ENCODE measurements at places on chromosomes 1 and 21.

DNA sequence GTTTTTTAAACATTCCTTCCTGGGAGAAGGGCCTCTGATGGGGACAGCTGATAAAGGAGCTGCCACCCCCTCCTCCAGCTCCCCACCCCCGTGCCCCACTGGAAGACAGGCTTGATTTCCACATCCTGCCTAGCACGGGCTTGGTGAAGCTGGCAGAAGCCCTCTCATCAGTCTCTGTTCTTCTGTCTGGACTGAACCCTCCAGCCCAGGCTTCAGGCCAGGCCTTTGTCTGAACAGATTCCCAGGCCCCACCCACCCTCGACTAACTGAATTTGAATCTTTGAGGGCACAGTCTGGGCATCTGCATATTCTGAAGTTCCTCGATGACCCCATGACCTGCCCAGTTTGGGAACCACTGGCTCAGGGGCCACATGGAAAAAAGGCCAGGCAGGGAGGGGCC is 75.3 kb downstream of the CD58 start:
- DNase-seq = no peak

DNA sequence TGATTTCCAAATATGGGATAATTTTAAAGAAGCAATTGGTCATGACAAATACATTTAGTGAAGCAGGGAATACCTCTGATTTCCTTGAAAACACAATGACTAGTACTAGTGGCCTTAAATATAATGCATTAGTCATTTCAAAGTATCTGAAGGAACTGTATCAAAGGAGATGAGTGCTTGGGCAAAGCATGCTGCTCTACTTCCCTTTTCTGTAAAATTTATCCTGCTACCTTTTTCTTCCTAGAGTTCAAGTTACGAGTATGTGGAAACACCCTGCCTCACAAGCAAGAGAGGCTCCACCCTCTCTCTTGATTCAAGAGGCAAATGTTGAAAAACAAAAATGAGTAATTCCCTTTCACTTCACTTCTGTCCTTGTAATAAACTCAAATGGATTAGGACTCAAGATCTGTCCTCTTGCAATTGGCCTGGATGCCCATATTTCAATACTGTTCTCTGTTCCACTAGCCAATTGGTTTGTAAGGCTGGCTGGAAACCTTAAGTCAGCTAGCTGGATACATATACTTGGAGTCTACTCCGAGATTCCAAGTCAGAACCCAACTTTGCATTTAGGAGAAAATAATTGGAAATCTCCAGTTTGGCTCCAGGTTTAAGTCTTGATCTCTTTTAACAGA is 92.5 kb downstream of the CDC42BPA start:
- DNase-seq = no peak

DNA sequence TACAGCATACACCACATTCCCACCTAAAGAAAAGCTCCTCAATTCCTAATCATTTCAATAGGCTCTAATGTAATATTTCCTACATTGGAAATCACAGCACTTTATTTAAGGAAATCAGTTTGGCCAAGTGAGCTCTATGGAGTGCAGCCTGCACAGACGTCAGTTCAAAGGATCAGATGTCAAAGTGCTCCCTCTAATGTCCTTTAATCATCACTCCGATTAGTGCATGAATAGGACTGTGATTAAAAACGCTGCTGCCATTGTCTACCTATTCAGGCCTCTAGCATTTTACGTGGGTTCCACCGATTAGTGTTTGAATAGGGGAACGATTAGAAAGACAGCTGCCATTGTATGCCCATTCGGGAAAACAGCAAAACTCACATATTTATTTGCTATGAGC is 50.2 kb downstream of the DPYD start:
- no peak for DNase-seq

DNA sequence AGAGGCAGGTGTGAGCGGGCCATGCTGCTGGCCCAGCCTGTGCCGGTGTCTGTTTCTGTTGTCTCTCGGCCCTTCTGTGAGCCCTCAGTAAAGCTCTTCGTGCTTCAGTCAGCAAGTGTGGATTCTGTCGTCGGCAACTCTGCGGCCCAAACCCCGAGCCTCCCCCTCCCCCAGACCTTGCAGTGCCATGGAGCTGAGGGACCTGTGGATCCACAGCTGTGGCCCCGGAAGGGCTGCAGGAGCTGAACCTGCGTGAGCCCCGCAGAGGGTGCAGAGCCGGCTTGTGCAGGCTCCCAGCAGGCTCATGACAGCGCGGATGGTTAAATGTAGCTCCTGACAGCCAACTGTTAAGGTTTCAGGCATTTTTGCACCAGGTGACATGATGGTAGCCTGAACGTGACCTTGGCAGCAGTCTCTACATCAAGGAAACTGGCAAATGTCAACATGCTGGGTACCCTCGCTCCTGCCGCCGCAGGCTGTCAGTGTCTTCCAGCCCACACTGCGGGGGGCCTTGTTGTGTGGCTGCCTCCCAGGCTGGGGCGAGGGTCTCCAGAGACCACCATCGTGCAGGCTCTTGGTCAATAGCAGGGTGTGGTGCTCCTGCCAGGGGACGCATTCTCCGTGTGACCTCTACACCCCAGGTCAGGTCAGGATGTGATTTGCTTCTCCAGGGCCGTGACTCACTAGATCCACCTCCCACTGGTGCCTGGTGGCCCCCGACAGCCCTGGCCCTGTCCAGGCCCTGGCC is 7.0 kb downstream of the LRRC3 start:
- DNase-seq = no peak

- no peak for DNase-seq
These were observed 857 bp upstream of the AK5 start for GRCh38 chr1:77280962-77281361.

GRCh38 chr1:234111458-234112142 is 207.1 kb downstream of the SLC35F3 start:
- peak; percentile 18 for DNase-seq

DNA sequence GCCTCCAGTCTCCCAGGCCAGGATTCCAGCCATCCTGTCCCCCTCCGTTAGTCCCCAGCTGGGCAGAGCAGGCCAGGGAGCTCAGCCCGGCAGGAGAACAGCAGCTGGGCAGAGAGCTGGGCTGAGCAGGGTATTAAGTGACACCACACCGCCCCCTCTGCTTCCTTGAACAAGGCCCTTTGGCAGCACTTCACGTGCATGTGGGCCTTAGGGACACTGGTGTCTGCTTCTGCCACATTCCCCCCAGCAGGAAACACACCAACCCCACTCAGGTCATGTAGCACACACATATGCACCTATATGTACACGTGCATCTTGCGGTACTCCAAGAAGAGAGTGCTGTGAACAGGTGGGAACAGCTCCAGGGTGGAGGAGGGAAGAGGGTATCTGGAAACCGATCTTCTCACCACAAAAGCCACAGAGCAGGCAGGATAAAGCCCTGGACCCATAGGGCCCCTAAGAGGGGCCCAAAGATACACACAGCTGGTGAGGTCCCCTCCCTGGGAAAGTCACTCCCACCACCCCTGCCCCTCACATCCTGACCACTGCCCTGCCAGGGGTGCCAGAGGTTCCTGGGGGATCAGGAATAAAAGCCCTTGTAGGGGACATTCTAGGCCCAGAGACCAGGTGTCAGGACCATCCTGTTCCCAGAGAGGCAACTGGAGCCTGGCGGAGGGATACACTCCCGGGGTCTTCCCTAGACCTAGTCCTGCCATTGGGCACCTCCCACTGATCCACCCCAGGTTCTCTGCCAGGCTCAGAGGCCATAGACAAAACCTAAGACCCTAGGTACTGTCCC is 4.5 kb downstream of the EPHA2 start:
- peak; percentile 4 for DNase-seq

GRCh38 chr1:20371411-20371810 is 80.7 kb downstream of the VWA5B1 start:
- no peak for DNase-seq

GRCh38 chr1:168372307-168372706 is 91.6 kb downstream of the TBX19 start:
- no peak for DNase-seq

DNA sequence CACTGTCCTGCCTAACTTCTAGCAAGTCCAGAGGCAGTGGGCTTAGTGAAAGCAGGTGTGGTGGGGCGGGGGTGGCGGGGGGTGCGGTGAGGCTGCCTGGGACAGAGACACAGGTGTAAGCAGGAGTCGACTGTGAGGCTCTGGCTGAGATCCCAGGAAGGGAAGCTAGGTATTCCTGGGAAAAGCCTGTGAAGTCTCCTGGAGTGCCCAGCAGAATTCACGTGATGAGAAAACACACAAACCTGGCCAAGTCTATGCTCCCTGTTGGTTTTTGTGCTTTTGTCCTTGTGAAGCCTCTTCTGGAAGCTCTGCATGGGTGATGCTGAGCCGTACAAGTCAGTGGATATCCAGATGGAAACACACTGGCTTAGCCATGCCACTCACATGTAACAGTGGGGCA is 5.3 kb downstream of the GALNT2 start:
- no peak for DNase-seq

GRCh38 chr1:39453603-39454002 is 37.8 kb upstream of the BMP8A start:
- DNase-seq = no peak

- no peak for DNase-seq
These were observed 3.1 kb upstream of the NCF2 start for GRCh38 chr1:183593356-183593755.

GRCh38 chr21:41280115-41280919 is 36.3 kb upstream of the FAM3B start:
- no peak for DNase-seq

- no peak for DNase-seq
These were observed 10.1 kb downstream of the SLC44A5 start for GRCh38 chr1:75600781-75601180.

DNA sequence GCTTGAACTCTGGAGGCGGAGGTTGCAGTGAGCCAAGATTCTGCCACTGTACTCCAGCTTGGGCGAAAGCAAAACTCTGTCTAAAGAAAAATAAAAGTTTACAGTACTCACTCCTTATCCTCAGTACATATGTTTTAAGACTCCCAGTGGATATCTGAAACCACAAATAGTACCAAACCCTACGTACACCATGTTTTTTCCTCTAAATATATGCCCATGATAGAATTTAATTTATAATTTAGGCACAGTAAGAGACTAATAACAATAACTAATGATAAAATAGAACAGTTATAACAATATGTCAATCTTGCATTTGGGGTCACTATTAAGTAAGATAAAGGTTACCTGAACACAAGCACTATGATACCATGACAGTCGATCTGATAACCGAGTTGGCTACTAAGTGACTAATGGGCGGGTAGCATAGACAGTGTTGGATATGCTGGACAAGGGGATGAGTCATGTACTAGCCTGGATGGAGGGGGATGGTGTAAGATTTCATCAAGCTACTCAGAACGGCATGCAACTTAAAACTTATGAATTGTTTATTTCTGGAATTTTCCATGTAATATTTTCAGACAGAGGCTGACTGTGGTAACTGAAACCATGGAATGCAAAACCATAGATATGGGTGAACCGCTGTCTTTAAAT is 43.7 kb downstream of the ST7L start:
- no peak for DNase-seq

DNA sequence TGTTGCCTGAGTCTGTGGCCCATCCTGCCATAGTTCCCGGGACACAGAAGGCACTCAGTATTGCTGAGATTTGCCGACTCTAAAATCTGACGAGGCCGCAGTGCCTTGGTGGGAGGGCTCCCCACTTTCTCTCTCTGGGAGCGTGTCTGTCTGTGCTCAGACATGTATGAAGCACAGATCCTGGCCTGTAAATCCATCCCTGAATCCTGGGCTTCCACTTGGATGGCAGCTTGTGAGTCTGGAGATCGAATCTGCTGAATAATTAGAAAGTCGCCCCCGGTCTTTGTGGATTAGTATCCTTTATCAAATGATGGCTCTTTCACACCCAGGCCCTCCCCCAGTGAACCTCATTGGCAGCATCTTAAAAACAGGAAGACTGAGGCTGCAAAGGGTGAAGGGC is 10.4 kb downstream of the UBASH3A start:
- no peak for DNase-seq

DNA sequence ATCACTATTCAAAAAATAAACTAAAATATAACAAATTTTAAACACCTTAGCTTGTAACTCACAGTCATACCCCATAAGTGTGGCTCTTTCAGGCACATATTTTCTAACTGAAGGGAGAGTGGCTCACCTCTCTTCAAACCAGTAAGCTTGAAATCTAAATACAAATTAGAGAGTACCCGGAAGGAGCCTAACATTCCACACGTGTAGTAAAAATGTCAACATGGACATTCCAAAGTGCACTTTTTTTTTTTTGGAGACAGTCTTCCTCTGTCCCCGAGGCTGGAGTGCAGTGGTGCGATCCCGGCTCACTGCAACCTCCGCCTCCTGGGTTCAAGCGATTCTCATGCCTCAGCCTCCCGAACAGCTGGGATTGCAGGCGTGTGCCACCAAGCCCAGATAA is 275.6 kb upstream of the ADGRL2 start:
- DNase-seq = no peak
